ENCODE measurements at places on chromosomes 3 and 15.

- DNase-seq = no peak
Measured at GRCh38 chr3:54793171-54793570, 134.7 kb downstream of the LRTM1 start.

- DNase-seq = peak; percentile 34
Measured at GRCh38 chr15:40115670-40116093, 7.0 kb upstream of the BMF start.

GRCh38 chr3:30610702-30611368 is 4.4 kb downstream of the TGFBR2 start:
- DNase-seq = no peak

DNA sequence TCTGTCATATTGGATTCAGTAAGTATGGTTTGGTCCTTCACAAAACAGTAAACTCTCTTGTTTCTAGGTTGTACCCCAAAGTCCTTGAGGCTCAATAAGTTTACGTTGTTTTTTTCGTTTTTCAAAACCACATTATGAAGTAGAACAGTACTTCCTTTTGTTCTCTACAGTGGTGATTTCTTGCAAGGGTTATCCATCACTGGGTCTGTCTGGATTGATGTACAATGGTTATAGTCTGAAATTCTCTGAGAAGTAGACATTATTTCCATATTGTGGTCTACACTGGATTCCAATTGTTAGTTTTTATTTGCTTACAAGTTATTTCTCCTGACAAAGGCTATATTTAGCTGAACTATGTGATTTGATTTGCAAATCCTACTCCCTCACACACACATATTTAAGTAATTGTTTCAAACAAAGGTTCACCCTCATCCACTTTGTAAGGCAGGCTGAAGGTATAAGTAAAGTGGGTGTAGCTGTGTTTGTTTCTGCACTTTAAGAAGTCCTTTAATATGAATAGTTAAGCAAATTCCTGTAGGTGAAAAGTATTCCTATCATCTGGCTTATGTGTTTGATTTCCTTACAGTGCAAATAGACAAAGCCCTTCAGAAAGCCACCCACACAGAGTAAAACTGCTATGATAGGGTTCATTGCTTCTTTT is 64.2 kb upstream of the MME start:
- no peak for DNase-seq

- no peak for DNase-seq
Measured at GRCh38 chr3:9704347-9705322, 1.0 kb downstream of the CPNE9 start.

DNA sequence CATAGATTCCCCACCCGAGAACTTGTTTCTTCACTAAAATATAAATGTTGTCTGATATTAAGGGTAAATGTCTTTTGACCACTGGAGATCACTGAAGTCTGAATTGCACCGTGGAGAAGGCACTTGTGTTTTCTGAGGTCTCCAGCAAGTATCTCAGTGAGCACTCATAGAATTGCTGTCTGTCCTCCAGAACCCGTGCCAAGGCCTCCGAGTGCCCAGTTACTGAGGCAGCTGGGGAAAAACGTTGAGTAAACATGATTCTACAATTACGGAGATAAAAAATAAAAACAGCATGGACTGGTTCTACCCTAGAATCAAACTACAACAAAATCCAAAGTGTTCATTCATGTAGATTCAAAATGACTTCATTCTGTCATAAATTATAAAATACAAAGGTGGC is 60.0 kb downstream of the MLH1 start:
- DNase-seq = no peak

GRCh38 chr3:106508331-106508893 is 639.6 kb upstream of the CBLB start:
- no peak for DNase-seq

DNA sequence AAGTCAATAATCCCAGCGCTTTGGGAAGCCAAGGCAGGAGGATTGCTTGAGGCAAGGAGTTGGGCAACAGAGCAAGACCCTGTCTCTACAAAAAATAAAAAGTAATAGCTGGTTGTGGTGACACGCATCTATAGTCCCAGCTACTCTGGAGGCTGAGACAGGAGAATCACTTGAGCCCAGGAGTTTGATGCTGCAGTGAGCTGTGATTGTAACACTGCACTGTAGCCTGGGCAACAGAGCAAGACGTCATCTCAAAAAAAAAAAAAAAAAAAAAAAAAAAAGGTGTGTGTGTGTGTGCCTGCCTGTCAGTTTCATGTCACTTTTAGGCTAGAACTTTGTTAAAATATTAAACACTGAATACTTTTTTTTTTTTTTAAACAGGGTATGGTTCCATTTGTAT is 28.4 kb downstream of the DNAJC19 start:
- DNase-seq = no peak

DNA sequence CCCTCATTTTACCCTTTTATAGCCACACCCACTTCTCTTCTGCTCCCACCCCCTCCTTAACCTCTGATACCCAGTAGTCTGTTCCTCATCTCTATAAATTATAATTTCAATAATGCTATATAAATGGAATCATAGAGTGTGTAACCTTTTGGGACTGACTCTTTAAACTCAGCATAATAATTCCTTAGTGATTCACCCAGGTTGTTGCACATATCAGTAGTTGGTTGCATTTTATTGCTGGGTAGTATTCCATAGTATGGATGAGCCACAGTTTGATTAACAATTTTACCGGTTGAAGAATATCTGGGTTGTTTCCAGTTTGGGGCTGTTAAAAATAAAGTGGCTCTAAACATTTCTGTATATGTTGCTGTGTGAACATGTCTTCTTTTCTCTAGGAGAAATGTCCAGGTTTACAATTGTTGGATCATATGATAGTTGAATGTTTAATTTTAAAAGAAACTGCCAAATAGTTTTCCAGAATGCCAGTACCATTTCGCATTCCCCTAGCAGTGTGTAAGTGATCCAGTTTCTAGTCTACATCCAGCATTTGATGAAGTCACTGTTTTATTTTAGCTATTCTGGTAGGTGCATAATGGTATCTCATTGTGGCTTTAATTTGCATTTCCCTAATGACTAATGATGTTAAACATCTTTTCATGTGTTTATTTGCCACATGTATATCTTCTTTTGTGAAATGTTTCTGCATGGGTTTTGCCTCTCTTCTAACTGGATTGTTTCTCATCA is 68.5 kb downstream of the VPS8 start:
- DNase-seq = no peak

DNA sequence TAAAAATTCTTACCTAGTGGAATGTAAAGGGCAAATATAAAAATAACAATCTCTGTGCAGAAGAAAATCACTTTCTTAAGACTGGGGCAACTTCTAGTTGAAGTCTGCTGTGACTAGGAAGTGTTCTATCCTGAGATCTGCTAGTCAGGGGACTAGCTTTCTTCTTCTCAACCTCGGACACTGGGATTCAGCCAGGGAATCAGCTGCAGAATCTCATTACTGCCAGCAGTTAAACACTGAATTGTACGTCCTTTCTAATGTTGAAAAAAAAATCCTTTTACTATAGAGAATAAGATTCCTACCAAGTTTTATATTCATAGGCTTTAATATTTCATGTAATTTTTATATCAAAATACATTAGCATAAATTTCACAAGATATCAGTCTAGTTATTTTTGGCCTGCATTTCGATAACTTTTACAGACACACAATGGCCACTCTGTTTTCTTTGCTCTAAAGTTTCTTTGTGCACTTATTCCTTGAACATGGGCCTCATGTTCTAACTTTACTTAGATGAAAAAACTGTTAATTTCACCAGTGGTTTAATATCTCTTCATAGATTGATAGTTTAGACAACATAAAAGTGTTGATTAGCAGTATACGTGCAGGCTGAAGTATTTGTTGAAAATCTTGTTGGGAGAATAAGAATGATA is 2.6 kb upstream of the NEO1 start:
- no peak for DNase-seq

DNA sequence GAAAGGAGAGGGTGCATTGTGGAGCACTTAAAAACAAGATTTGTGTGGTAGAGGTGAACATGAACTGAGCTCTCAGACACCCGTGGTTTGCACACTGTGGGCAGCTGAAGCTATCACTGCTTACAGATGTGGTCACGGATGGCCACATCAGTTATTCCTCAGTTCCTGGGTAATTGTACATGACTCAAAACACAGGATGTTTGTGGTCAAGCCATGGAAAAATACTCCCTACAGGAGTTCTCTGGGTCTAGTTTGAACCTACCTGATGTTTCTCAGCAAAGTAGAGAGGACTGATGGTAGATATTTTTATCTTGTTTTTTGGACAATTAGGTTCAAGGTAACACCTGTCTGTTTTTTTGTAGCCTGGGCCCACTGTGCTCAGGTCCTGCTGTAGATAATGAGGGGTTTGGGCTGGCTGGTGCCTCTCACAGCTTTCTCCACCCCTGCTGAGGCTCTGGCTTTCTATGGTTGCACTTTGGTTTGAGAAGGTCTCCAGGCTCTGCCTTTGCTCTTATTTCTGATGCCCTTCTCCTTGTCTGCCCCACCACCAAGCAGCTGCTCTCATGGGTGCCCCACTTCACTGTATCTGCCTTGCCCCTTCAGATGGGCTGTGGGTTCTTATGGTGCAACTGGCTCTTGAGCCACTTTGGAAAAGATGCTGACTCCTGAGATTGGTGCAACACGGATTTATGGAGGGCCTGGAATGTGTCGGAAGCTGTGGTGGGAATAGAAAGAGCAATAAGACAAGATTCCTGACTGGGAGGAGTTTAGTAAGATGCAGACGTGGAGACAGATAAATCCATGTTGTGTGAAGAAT is 40.1 kb downstream of the CDCP1 start:
- peak; percentile 61 for DNase-seq

- peak; percentile 1 for DNase-seq
Measured at GRCh38 chr3:184874709-184875644, 63.0 kb downstream of the VPS8 start.

DNA sequence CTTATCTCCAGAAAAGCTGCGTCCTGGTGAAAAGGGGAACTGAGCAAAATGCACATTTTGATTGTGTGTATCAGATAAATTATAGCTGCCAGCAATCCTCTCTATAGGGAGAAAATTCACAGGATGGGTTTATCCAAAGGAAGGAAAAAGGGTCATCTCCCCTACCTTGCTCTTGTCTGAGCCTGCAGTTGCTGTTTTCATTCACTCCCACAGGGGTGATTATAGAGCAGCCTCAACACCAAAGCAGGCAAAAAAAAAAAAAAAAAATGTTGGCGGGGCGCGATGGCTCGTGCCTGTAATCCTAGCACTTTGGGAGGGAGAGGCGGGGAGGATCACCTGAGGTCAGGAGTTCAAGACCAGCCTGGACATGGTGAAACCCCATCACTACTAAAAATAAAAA is 333.7 kb downstream of the ROBO2 start:
- DNase-seq = no peak

DNA sequence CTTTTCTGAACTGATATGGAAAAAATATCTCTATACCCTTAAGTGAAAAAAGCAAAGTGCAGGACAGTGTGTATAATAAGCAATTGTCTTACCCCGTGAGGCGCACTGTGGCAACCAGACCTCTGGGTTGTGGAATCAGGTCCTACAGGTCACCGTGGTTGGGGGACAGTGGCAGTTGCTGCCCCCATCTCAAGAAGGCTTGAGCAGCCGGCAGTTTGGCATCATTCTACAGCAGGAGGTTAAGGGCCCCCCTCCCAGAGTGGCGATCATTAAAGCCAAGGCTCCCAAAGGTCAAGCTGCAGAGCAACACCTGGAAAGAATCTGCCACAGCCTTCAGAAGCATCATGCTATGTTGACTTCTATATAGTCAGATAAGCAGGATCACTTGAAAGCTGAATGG is 56.1 kb upstream of the HERC1 start:
- no peak for DNase-seq

DNA sequence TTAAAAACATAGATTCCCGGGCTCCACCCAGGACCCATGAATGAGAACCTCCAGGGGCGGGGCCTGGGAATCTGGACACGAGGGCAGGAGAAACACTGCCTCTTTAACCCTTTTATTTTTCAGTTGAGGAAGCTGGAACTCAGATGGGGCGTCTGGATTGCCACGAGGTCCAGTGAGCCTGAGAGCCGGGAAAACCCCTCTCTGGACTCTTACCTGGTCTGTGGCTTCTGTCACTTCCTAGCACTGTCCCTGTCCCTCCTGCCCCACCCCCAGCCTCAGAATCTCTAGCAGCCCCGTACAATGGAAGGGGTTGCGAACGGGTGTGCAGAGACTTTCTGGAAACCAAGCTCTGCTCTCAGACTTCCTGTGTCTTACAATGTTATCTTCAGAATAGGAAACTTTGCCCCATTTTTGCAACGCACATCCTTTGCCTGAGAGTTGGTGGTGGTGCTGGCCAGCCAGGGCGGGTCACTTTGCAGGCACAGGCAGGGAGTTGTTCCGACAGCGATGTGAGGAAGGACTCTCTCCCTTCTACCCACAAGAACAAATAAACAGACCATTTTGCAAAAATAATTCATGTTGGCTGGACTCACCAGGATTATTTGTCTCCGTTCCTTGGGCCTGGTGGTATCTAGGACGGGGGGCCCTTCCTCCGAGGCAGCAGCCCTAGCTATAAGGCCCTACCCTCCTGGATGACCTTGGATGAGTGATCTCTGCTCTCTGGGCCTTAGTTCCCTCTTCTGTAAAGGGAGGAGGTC is 59.1 kb downstream of the SMAD6 start:
- no peak for DNase-seq

GRCh38 chr15:28899061-28899738 is 13.4 kb downstream of the APBA2 start:
- no peak for DNase-seq

GRCh38 chr3:25454005-25454927 is 26.2 kb downstream of the RARB start:
- no peak for DNase-seq

- DNase-seq = no peak
Measured at GRCh38 chr15:95763426-95763825, 567.1 kb upstream of the NR2F2 start.

DNA sequence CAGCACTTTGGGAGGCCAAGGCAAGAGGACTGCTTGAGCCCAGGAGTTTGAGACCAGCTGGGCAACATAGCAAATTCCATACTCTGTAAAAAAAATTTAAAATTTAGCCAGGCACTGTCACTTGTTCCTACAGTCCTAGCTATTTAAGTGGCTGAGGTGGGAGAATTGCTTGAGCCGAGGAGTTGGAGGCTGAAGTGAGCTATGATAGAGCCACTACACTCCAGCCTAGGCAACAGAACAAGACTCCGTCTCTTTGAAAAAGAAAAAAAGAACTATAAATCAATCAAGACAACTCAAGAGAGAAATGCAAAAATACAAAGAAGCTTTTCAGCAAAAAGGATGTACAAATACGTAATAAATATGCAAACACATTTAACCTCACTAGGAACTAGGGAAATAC is 78.8 kb downstream of the TJP1 start:
- DNase-seq = no peak

DNA sequence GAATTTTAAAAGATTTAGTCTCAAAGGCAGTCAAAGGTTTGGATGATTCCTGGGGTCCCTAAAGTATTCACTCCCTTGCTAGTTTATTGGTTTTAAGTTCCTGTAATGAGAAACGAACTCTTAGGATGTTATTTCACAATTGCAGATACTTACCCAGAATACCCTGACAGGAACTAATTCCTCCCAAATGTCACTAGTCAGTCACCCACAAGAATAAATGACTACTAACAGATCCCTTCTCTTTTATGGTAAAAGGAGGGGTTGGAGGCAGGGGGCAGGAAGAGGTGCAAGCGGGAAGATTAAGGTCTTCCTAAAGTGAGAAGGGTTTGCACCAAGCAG is 174.2 kb upstream of the SLC2A2 start:
- no peak for DNase-seq
